Left lung (tissue), 14 donors: ENCODE measurements at places on chromosomes 4 and X. TPM values are rescaled to one million over a fixed set of nuclear protein-coding genes. Genes with fewer than 3 reads are reported as not detected.

The CRLF2 gene
- polyA plus RNA-seq: 0.09 TPM

The USP17L15 gene
- not detected for polyA plus RNA-seq

The ANKRD37 gene
- polyA plus RNA-seq: 16.7 TPM

The TMSB15A gene
- polyA plus RNA-seq: 91.2 TPM

The POLN gene
- polyA plus RNA-seq: 5.2 TPM

The AWAT1 gene
- not detected for polyA plus RNA-seq

The NUDT6 gene
- polyA plus RNA-seq: 15.2 TPM

The HERC3 gene
- polyA plus RNA-seq: 23.7 TPM

The INTU gene
- polyA plus RNA-seq: 41.5 TPM

The TMPRSS11A gene
- polyA plus RNA-seq: 0.08 TPM

The MYL5 gene
- 21.5 TPM for polyA plus RNA-seq

The UGT2B10 gene
- polyA plus RNA-seq: 0.10 TPM

The SPANXA2 gene
- not detected for polyA plus RNA-seq

The SHOX gene
- 0.04 TPM for polyA plus RNA-seq

The FOXR2 gene
- polyA plus RNA-seq: not detected

The GLRA3 gene
- not detected for polyA plus RNA-seq

The TMEM255A gene
- 1.3 TPM for polyA plus RNA-seq

The SFRP2 gene
- polyA plus RNA-seq: 9.9 TPM
